ENCODE measurements at places on chromosomes 4 and X.

DNA sequence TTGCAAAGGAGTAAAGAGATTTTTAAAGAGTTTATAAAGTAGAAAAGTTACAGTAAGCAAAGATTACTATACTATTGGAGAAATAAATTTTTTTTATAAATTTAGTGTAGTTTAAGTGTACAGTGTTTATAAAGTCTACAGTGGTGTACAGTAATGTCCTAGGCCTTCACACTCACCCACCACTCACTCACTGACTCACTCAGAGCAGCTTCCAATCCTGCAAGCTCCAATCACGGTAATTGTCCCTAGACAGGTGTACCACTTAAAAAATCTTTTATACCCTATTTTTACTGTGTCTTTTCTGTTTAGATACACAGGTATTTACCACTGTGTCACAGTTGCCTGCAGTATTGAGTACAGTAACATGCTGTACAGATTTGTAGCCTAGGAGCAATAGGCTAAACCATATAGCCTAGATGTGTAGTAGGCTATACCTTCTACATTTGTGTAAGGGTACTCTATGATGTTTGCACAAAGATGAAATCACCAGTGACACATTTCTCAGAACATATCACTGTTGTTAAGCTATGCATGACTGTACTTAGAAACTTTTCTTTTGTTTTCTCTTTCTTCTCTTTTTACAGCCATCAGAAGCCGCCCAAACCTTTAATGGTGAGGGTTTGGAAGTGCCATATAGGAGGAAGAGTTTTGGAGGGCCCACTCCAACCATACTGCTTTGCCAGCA, 11.8 kb upstream of the SH3RF1 start:
- DNase-seq, result no peak

DNA sequence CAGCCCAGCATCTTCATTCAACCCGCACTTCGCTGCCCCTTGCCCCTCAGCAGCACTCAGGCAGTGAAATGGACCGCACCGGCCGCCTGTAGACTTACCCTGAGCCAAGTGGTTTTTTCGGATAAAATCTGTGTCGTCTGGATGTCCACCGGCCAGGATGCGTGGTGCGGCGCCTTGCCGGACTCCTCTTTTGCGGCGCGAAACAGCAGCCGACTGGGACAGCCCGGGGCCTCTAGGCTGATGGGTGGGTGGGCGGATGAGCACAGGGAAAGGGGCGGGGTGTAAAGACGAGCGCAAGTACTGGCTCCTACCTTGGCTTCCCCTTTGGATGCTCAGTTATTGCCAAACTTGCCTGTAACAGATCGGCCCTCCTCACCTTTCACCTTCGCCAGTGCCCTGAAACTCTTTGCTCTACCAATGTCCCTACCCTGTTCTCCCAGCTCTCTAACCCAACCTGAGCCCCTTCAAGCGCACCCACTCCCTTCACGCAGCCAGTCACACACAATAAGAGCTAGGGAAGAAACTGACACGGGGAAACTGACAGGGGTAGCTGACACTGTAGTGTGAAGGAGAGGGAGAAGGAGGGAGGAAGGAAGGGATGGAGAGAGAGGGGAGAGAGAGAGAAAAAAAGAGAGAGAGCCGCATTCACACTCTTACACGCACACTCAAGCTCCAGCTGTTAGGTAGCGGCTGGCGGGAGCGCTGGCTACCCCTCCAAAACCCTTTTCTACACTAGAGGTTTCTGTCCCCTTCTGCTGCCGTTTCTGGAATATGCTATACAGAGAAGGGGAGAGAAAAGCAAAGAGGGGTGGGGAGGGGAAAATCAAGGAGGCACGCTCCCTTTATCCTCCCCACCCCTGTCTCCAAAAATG, 559 bp downstream of the TRPC5 start:
- no peak for DNase-seq

GRCh38 chr4:122150931-122151330, 1.2 kb upstream of the BLTP1 start:
- DNase-seq, result no peak

GRCh38 chr4:75658876-75659275, 14.3 kb downstream of the G3BP2 start:
- no peak for DNase-seq

GRCh38 chr4:89992744-89993143, 98.1 kb downstream of the MMRN1 start:
- DNase-seq, result no peak

- DNase-seq, result no peak
These were observed 36.3 kb downstream of the OPHN1 start for GRCh38 chrX:68396953-68397352.
